ENCODE measurements at places on chromosomes 1 and 21.

- DNase-seq: no peak
These were observed 8.9 kb downstream of the UBASH3A start for GRCh38 chr21:42412636-42412933.

DNA sequence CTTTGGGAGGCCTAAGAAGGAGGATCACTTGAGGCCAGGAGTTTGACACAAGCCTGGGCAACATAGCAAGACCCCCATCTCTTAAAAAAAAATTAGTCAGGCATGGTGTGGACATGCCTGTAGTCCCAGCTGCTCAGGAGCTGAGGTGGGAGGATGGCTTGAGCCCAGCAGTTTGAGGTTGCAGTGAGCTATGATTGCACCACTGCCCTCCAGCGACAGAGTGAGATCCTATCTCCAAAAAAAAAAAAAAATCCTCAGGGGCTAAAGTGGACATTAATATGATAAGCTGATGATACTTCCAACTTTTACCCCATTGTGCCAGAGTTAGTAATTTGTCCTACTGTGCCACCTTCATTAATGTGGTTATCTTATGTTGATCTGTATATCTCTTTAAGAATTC, 327.8 kb upstream of the FMN2 start:
- no peak for DNase-seq

GRCh38 chr1:35461966-35462651, 95.1 kb downstream of the KIAA0319L start:
- no peak for DNase-seq

DNA sequence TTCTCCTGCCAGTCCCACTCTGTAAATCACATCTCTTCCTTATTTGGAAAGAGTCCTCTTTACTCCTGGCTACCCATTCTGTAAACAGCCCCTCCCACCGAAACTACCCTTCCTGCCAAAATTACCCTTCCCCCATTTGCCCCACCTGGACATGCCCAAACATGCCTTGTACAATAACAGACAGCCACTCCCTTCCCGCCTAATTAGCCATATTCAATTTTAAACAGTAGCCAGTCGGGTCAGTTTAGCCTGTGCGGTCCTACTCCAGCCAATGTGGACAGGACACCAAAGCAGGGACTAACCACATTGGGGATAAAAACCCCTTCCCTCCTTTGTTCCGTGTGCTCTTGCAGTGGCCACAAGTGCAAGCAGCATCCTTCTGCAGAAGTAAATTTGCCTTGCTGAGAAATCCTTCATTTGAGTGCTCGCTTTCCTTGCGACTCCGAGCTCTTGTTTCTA, 56.3 kb upstream of the MAP10 start:
- DNase-seq: no peak

GRCh38 chr1:115753361-115753760, 15.2 kb downstream of the CASQ2 start:
- DNase-seq: no peak

GRCh38 chr1:234537236-234537635, 58.3 kb upstream of the TARBP1 start:
- DNase-seq: no peak

DNA sequence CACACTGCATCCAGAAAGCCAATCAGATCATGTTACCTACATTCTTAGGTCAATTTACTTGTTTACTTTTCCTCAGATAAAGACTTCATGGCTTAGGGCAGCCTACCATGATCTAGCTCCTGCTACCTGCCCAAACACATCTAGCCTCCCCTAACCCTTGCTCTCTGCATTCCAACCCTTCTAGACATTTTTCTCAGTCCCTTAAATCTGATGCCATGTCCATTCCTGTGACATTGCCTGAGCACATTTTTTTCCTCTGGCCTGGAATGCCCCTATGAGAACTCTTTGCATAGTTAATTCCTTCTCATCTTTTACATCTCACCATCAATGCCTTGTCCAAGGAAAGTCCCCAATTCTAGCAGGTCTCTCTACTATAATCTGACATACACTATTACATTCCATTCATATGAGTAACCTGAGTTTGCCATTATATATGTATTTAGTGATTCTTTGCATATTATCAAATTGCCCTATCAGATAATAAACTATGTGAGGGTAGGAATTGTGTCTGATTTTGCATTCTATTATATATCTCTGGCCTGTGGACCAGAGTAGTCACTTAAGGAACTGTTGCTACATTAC, 166.9 kb downstream of the COL11A1 start:
- DNase-seq: no peak

DNA sequence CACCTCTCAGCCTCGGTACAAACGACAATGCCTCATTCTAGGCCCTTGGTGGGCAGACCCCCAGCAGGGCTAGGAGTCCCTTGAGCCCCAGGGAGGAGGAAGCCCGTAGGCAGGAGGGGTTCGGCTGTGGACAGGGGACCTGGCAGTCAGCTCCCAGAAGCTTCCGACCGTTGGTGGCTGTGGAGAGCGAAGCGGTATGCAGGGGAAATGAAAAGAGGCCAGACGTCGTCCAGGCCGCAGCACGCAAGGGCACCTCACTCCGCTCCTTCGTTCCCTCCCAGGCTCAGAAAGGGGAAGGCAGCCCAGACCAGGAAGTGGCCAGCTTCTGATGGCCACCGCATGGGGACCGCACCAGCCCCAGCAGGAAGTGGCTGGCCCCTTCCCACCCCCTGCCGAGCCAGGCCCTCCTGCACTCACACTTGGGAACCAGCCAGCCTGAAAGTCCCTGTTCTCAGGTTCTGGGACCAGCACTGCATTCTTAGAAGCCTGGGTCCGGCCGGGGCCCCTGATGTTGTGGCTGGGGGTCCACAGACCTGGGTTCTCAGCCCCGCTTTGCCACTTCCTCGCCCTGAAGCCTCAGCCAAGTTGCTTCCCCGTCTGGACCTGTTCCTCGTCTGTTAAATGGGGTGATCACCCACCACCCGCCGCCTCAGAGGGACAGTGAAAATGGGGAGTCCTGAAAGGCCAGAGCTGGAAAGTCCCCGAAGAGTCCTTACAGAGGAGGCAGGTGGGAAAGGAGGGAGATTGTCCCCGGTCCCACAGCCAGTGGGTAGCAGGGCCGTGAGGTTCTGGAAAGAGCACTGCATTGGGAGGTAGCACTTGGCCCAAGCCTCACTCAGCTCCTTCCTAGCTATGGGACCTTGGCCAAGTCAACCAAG, 104.0 kb upstream of the RUNX3 start:
- DNase-seq: peak; percentile 96

DNA sequence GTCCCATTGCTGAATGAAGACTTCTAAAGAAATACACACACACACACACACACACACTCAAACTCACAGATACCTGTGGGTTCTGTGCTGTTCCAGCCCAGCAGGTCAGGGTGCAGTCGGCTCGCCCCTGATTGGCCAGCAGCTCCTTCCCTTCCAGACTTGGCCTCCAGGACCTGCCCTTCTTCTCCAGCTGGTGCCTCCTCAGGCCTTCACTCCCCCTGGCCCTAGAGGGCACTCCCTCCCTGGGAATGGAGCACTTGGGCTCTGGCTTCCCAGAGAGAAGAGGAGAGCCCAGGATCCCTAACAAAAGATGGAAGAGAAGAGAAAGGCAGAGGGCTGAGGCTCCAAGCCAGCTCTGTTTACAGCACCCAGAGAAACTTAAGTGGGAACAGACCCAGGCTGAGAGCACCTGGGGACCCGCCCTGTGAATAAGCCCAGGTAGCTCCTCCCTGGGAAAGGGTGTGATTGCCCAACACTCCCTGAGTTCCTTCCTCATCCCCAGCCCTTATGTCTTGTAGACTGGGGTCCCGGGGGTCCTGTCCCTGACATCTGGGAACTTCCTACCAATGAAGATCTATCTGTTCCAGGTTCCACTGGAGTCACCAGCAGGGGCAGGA, at the start of gene PGLYRP3:
Gene PGLYRP3 (minus strand): TSS at position 383 of the 617 bp plus-strand sequence. CDS start 2,287 bp downstream, outside the sequence.
- peak; percentile 4 for DNase-seq

- DNase-seq: no peak
These were observed 120.9 kb downstream of the SYT2 start for GRCh38 chr1:202589190-202589930.

DNA sequence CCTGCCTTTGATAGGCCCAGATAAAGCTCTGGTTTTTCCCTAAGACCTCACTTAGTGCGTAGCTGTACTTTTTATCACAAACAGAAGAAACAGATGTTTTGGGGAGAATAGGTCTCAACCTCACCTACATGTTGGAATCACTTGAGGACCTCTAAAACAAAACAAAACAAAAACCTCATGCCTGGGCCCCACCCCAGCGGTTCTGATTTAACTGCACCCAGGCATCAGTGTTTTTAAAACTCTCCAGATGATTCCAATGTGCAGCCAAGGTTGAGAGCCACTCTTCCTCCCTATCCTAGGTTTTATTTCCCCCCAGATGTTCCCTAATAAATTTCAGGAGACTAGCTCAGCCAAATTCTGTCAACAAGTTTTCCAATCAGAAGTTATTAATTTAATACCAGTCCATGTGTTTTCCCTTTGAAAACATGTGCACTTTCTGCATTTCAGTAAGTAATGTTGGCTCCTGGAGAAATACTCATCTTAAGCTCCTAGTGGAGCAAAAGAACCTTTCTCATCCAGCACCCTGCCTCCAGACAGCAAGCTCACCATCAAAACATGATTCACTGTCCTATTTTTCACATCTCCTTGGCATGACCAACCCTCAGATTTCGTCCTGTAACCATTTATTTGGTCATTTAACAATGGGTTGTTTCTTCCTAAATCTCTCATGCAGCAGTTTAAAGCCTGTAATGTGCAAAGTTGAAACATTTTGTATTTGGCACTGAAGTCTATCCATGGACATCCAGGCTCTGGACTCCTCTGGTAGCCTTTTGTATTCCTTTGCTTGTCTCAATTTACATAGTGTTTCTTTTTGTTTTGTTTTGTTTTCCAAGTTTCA, 27.5 kb downstream of the LRRC8C start:
- DNase-seq: no peak

- DNase-seq: no peak
These were observed 242.8 kb downstream of the CRB1 start for GRCh38 chr1:197510691-197511378.

- no peak for DNase-seq
These were observed 325.9 kb upstream of the ADAMTS5 start for GRCh38 chr21:27292783-27293182.

- no peak for DNase-seq
These were observed 595 bp downstream of the GLUL start for GRCh38 chr1:182391028-182391361.

- DNase-seq: no peak
These were observed 9.6 kb upstream of the RIMKLA start for GRCh38 chr1:42370876-42371549.

GRCh38 chr1:205670150-205670446, 10.2 kb downstream of the SLC45A3 start:
- DNase-seq: no peak

DNA sequence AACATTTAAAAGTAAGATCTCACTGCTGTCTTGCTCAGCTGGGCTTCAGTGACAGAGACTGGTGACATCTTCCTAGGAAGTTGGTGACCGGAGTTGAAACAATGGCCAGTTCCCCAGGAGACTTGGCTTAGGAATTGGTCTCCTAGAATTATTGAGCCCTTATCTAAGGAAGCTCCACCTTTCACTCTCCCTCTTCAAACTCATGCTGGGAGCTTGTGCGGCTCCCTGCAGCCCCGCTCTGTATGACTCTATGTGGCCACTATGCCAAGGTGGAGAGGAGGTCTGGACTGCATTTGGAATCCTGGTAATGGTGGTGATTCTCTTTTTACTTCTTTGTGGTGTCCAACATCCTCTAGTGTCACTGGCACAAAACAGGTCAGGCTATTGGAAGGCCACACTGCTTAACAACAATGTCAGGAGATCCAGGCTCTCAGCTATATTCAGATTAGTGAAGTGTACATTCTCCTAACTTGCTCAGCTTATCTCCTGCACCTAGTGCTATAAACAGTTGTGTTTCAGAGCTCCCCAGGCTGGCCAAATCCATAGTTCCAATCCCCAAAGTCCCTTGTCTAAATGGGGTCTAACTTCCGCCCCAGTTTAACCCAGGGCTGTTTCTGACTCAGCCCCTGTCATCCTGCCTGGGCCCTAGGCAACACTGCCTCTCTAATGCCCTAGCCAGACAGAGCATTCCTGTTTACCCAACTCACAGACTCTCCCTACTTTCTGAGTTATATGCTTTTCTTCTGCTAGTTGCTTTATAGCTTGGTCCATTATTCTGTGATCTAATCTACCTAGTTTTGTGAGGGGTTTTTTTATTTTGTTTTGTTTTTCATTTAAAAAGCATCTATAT, 18.3 kb downstream of the ATP2B4 start:
- no peak for DNase-seq

DNA sequence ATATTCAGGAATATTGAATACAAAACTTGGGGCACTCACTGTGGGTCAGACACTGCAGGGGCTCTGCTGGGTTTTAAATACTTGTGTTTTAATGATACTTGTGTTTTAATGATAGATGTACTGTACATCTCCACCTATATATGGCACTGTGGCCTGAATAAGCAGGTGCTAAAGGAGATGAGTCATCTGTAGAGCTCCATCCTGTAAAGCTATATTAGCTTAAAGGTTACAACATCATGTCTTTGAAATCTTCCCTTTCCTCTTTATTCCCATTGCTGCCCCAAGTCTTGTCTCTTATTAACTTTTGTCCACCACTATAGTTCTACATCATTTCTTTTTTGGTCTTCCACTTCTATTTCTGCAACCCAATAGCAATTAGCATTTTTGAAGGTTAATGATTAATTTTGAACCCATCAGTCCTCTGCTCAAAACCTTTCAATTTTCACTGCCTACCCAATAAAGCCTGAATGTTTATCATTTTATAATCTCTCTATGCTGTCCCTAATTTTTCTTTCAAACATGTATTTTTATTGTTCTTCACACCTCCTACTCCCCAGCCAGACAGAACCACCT, 113.3 kb upstream of the PTGFR start:
- DNase-seq: no peak

DNA sequence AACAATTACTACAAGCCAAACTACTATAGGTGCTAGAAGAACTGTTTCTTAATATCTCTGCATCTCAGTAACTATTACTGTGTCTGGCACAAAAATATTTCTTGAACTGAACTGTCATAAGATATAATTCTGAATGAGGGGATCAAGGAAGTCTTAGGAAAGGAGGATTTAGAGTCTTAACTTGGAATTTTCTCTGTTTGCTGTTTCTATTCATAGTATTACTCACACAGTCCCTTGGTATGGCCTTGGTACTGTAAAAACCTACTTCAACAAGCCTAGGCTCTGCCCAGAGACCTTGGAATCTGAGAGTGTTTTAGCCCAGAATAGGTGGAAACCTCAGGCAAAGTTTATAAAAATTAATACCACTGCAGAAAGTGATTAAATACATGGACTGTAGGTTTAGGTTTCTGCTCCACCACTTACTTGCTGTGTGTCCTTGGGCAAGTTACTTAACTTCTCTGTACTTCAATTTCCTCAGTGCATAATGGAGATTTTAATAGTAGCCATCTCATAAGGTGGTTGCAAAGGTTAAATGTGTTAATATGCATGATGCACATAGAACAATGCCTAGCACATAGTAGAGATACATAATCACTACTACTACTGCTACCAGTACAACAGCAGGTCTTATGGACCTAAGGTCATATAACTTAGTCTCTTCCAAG, 87.4 kb upstream of the NFIA start:
- no peak for DNase-seq

GRCh38 chr1:15509586-15509985, 14.4 kb downstream of the CASP9 start:
- no peak for DNase-seq

- DNase-seq: no peak
These were observed 19.8 kb upstream of the FAM110D start for GRCh38 chr1:26138974-26139558.

GRCh38 chr1:181152892-181153633, 64.6 kb downstream of the IER5 start:
- peak; percentile 95 for DNase-seq

GRCh38 chr1:43449708-43450069, 4.0 kb downstream of the HYI start:
- DNase-seq: no peak

All from Kasumi-1 (cell line).